Central memory CD8-positive, alpha-beta T cell (primary cell): ENCODE measurements at places on chromosomes 5 and 9.

GRCh38 chr5:18072600-18072999 lies 438.3 kb downstream of the TAF11L14 start:
- H3K36me3 ChIP-seq, result peaks cover 2% of the 10 kb centered on the region
- H3K27ac ChIP-seq, result no peak overlapping the region
- H3K27me3 ChIP-seq, result no peaks in the 10 kb centered on the region
- no peaks in the 10 kb centered on the region for H3K4me1 ChIP-seq
- H3K4me3 ChIP-seq, result no peak overlapping the region

DNA sequence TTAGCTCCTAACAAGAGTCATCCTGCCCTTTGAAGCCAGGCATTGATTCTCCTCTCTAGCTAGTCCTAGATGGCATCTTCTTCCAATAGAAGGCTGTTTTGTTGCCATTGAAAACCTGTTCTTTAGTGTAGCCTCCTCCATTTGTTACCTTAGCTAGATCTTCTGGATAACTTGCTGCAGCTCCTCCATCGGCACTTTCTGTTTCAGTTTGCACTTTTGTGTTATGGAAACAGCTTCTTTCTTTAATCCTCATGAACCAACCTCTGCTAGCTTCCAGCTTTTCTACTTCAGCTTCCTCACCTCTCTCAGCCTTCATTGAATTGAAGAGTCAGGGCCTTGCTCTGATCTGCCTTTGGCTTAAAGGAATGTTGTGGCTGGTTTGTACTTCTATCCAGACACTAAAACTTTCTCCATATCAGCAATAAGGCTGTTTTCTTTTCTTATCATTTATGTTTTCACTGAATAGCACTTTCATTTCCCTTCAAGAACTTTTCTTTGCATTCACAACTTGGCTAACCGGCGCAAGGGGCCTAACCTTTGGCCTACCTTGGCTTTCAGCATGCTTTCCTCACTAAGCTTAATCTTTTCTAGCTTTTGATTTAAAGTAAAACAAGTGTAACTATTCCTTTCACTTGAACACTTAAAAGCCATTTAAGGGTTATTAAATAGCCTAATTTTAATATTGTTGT lies 166.5 kb upstream of the SLC12A2 start:
- H3K4me3 ChIP-seq, result peak overlapping the region; percentile 29
- no peaks in the 10 kb centered on the region for H3K27me3 ChIP-seq
- peak overlapping the region; percentile 7 for H3K27ac ChIP-seq
- DNase-seq, result no peak
- peaks cover 8% of the 10 kb centered on the region for H3K4me1 ChIP-seq

GRCh38 chr5:113061846-113062780 lies 85.5 kb downstream of the DCP2 start:
- H3K4me3 ChIP-seq, result peak overlapping the region; percentile 14
- H3K4me1 ChIP-seq, result peaks cover 31% of the 10 kb centered on the region
- H3K27me3 ChIP-seq, result no peaks in the 10 kb centered on the region
- DNase-seq, result no peak

- peaks cover 39% of the 10 kb centered on the region for H3K4me1 ChIP-seq
- H3K27me3 ChIP-seq, result no peaks in the 10 kb centered on the region
- DNase-seq, result no peak
- peak overlapping the region; percentile 96 for H3K27ac ChIP-seq
- peak overlapping the region; percentile 90 for H3K4me3 ChIP-seq
- H3K36me3 ChIP-seq, result peaks cover 12% of the 10 kb centered on the region
Observed at GRCh38 chr5:159262472-159262858, 625 bp upstream of the UBLCP1 start.

- no peak overlapping the region for H3K27ac ChIP-seq
- H3K36me3 ChIP-seq, result no peaks in the 10 kb centered on the region
- H3K4me3 ChIP-seq, result no peak overlapping the region
- DNase-seq, result no peak
Observed at GRCh38 chr5:171444582-171444981, 25.1 kb downstream of the FGF18 start.

- no peak overlapping the region for H3K4me3 ChIP-seq
- no peak overlapping the region for H3K27ac ChIP-seq
- H3K4me1 ChIP-seq, result no peaks in the 10 kb centered on the region
- no peak for DNase-seq
- no peaks in the 10 kb centered on the region for H3K27me3 ChIP-seq
Observed at GRCh38 chr9:75658301-75658905, 232.1 kb upstream of the PCSK5 start.

DNA sequence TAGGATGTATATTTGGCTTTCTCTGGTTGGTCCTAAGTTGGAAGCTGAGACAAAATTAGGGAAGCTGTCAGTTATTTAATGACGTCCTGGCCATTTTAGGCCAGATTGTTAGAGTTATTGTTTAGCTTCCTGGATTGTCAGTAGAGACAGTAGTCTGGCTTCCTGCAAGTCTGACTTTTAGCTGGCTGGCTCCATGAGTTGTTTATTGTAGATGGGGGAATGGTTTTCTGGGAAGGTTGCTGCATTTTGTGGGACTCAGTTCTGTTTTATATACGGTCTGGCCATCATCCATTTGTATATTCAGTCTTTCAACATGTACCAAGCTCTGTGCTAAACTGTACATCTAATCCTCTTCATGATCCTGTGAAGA lies 68.3 kb downstream of the SGCD start:
- no peak for DNase-seq
- no peak overlapping the region for H3K4me3 ChIP-seq
- peaks cover 10% of the 10 kb centered on the region for H3K27me3 ChIP-seq

- no peak overlapping the region for H3K4me3 ChIP-seq
- H3K4me1 ChIP-seq, result peaks cover 8% of the 10 kb centered on the region
- no peak for DNase-seq
- H3K36me3 ChIP-seq, result peaks cover 60% of the 10 kb centered on the region
- no peaks in the 10 kb centered on the region for H3K27me3 ChIP-seq
- no peak overlapping the region for H3K27ac ChIP-seq
Observed at GRCh38 chr5:142906863-142907671, 136.9 kb downstream of the ARHGAP26 start.

DNA sequence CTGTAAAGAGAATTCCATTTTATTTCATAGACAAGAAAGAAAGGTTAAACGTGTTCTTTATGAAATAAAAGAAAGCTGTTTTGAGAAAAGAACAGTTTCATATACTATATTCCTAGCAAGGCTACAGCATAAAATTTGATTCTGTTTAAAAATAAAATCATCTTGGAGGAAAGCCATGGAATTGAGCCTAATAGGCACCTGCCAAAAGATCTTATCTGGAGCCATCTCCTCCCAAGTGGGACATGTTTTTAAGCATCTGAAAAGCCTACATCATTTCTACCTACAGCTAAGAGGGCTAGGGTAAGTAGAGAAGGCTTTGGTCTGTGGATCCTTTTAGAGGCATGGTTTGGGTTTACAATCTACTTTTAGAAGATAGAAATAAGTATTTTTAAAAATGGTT lies 89.3 kb downstream of the GAS1 start:
- H3K4me1 ChIP-seq, result no peaks in the 10 kb centered on the region
- no peak overlapping the region for H3K27ac ChIP-seq
- peaks cover 34% of the 10 kb centered on the region for H3K27me3 ChIP-seq
- H3K4me3 ChIP-seq, result no peak overlapping the region

DNA sequence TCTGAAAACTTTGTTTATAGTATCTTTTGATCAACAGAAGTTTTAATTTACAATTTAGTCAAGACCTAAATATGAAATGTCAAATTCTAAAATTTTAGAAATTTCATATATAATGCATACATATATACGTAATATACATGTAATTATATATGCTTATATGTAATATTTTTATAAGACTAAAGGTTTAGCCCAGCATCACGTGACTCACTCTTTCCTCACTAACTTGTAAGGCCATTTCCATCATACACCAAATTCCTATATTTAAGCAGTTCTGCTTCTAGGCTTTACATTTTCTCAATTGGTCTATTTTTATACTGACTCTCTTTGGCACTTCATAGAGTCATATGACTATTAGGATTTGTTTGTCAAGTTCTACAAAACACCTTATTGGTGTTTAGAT lies 56.4 kb downstream of the CFAP95 start:
- H3K36me3 ChIP-seq, result no peaks in the 10 kb centered on the region
- H3K27me3 ChIP-seq, result peaks cover 14% of the 10 kb centered on the region
- DNase-seq, result no peak
- no peak overlapping the region for H3K4me3 ChIP-seq

- no peak overlapping the region for H3K4me3 ChIP-seq
- no peaks in the 10 kb centered on the region for H3K36me3 ChIP-seq
- H3K4me1 ChIP-seq, result no peaks in the 10 kb centered on the region
Observed at GRCh38 chr9:102768002-102768401, 227.1 kb upstream of the CYLC2 start.

DNA sequence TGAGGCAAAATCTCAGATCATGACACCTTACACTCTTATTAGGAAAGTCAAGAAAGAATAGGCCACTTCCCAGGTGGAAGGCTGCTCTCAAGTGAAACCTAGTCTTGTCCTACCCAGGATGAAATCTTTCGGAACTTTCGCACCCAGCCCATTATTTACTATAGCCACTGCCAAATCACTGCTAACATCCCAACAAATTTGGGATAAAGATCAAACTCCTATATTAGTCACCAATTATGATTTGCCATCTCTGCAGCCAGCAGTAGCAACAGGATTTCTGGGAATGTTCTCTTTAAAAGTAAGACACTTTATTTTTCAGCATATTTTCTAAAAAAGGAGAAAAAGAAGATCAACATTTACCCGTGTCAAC lies 224.6 kb downstream of the GAS1 start:
- H3K27ac ChIP-seq, result no peak overlapping the region
- DNase-seq, result no peak
- H3K4me1 ChIP-seq, result peaks cover 6% of the 10 kb centered on the region
- no peaks in the 10 kb centered on the region for H3K36me3 ChIP-seq
- H3K4me3 ChIP-seq, result no peak overlapping the region
- H3K27me3 ChIP-seq, result peaks cover 27% of the 10 kb centered on the region

- no peaks in the 10 kb centered on the region for H3K4me1 ChIP-seq
- DNase-seq, result no peak
- no peaks in the 10 kb centered on the region for H3K36me3 ChIP-seq
- H3K4me3 ChIP-seq, result no peak overlapping the region
Observed at GRCh38 chr5:72662305-72662704, 154.2 kb upstream of the TNPO1 start.

DNA sequence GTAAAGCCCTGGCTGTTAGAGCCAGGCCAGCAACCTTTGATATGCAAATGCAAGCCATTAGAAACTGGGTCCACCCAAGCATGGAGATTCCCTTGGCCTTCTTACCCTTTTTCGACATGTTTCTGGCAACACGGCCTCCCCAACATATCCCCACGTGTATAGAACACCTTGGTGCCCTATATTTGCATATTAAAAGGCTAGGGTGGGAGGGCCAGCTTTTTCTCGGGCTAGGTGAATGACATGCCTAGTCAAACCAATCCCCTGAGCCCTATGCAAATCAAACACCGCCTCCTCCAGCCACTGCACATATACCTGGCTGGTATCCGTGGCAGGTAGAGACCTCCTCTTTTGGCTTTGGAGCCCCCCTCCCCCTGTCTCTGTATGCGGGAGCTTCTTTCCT lies 55.6 kb upstream of the ZFR start:
- H3K4me1 ChIP-seq, result peaks cover 8% of the 10 kb centered on the region
- no peaks in the 10 kb centered on the region for H3K36me3 ChIP-seq

DNA sequence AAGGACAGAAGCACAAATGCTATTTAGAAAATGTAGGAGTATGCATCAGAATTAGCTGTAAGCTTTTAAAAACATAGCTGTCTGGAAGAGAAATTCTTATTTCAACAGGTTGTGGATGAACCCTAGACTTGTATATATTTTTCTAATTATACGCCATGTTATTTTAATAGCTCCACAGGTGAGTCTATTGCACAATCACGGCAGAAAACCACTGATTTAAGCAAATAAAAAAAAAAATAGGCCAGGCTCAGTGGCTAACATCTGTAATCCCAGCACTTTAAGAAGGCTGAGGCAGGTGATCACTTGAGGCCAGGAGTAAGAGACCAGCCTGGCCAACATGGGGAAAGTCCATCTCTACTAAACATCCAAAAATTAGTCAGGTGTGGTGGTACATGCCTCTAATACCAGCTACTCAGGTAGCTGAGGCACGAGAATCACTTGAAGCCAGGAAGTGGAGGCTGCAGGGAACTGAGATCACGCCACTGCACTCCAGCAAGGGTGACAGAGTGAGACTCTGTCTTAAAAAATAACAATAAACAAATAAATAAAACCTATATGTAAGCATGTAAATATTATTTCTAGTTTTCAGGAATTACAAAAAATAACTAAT lies 11.7 kb downstream of the TRIM23 start:
- H3K4me3 ChIP-seq, result no peak overlapping the region
- peaks cover 57% of the 10 kb centered on the region for H3K36me3 ChIP-seq
- no peak overlapping the region for H3K27ac ChIP-seq
- no peaks in the 10 kb centered on the region for H3K27me3 ChIP-seq

DNA sequence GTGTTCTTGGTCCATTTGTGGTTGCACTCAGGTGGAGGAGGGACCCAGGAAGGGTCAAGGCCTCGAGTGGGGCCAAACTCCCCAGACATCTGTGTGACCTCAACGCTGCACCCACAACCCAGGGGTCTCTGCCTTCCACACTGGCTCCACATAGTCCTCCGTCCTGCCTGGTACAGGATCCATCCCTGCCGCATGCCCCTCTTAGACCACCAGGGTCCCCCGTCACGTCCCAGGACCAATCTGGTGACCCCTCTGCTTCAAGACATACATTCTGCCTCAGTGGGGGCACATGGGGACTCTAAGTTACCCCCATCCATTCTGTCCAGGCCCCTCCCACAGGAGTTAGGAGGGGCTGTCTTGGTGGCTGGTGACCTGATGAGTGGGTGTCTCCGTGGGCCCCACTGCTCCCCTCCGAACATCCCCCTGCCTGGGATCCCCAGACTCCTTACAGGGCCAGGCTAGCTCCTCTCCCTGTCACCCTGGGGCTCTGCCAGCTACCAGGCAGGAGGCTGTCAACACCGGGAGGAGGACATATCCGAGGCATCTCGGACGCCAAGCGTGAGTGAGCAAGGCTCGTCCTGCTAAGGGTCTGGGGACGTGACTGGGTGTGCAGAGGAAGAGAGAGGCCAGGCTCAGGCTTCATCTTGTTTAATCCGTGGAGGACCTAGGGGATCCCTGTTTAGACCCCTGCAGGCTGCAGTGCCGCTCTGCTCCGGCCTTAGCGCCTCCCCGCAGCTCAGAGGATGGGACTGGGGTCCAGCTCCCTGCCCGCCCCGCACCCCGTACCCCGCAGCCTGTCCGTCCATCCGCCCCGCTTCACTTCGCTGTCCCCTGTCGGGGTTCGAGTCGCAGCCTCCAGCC lies 32.3 kb downstream of the TSPAN17 start:
- H3K36me3 ChIP-seq, result no peaks in the 10 kb centered on the region
- H3K4me3 ChIP-seq, result no peak overlapping the region
- H3K27me3 ChIP-seq, result peaks cover 71% of the 10 kb centered on the region
- no peak overlapping the region for H3K27ac ChIP-seq

DNA sequence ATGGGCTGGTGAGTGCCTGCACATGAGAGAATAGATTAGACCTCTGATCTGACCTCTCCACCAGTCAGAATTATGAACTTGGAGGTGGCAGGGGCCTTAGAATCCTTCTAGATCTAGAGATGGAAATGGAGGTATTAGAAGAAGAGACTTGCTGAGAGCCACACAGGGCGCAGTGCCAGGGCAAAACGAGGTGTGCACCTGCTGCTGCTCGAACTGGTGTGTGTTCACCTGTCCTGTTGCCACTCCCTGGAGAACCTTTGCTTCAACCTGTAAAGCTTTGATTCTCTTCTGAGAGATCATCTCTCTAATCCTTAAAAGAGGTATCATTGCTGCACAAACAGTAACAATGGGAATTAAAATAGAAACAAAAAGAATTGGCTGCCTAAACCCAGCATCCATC lies 24.9 kb downstream of the FRMPD1 start:
- no peak overlapping the region for H3K27ac ChIP-seq
- H3K27me3 ChIP-seq, result peaks cover 46% of the 10 kb centered on the region
- H3K4me3 ChIP-seq, result no peak overlapping the region
- no peak for DNase-seq
- no peaks in the 10 kb centered on the region for H3K36me3 ChIP-seq

GRCh38 chr9:37953775-37954437 lies 50.0 kb upstream of the SLC25A51 start:
- no peak for DNase-seq
- H3K36me3 ChIP-seq, result no peaks in the 10 kb centered on the region
- H3K4me3 ChIP-seq, result no peak overlapping the region
- no peaks in the 10 kb centered on the region for H3K27me3 ChIP-seq
